Stimulated activated CD4-positive, alpha-beta T cell treated with anti-CD3 and anti-CD28 coated beads, TNF-alpha, amount 100 ng/mL, for 4 hours (primary cell): ENCODE measurements at places on chromosomes 2 and 18.

DNA sequence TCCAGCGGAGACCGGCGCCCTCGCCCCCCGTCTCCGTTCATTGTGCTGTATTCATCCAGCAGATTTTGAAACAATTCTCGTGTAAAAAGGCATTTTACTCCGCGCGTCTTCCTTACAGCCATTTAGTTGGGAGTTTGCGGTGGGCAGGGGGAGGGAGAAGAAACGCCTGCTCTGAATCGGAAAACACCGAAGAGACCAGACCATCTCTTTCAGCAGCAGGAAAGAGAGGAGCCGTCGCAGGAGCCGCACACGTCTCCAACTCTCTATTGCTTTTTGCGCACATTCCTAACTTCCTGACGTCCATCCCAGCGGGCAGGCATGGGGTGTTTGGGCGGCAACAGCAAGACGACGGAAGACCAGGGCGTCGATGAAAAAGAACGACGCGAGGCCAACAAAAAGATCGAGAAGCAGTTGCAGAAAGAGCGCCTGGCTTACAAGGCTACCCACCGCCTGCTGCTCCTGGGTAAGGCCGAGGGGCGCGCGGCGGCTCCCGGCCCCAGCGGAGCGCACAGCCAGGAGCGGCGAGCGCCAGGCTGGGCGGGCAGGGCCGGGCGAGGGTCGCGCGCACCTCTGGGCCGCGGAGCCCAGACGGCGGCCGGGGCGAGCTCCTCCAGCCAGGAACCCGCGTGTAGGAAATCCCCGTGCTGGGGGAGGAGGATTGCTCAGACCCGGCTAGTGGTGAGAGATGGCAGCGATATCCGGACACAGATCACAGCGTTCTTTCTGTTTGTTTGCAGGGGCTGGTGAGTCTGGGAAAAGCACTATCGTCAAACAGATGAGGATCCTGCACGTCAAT, 63.2 kb downstream of the GNAL start:
- no peak for DNase-seq

DNA sequence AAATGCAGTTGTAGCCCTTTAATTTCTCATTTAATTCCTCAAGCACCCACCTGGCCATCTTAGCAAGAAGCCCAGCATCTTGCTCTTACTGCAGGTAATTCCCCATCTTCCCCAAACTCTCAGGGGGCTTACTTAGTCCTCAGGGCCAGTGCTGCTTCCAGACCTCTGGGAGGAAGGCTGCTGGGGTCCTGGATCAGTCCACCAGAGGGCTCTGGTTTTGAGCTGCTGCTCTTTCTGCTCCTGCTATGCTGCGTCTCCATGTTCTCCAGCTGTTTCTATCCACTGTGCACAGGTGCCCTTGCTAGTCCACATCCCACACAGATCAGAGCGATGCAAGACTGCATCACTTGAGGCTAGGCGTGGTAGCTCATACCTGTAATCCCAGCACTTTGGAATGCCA, 34.5 kb upstream of the TMEM87B start:
- DNase-seq, result no peak

- no peak for DNase-seq
Measured at GRCh38 chr2:188720811-188721605, 253.2 kb upstream of the COL3A1 start.

DNA sequence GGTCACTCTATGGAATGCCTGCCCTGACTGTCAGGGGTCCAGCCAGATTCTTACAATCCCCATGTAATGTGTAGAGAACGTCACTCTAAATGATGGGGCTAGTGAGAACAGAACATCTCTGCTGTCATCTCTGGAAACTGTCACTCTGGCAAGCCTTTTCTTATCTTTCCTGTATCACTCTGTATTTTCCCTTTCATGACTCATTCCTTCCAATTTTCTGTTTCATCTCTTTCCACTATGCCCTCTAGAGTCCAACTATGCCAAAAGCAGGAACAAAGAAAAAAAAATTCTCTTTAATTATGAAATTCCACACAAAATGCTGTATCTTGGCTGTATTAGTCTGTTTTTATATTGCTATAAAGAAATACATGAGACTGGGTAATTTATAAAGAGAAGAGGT, 608.8 kb downstream of the ADCYAP1 start:
- DNase-seq, result no peak

GRCh38 chr2:207869784-207870778, 100.4 kb upstream of the FZD5 start:
- DNase-seq, result no peak
